ENCODE measurements at places on chromosomes 1 and 21.

DNA sequence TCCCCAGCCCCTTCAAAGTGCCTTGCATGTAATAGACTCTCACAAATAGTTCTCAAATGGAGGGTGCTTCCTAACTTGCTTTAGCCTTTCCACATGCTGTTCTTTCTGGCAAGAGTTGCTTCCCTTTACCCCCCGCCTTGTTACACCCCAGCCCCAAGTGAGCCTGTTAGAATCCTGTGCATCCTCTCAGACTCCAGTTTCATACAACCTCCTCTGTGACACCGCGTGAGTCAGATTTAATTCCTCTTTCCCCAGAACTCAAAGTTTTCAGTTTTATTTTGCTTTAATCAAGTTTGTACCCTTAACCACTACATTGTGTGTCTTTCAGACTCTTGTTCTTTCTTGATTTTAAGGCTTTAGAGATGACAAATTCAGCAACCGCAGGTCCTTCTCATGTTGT is 234.5 kb upstream of the HOOK1 start:
- H3K4me3 ChIP-seq = no peak overlapping the region
- no peaks in the 10 kb centered on the region for H3K4me1 ChIP-seq
- H3K27me3 ChIP-seq = no peaks in the 10 kb centered on the region
- H3K36me3 ChIP-seq = no peaks in the 10 kb centered on the region

- peak overlapping the region; percentile 34 for H3K4me3 ChIP-seq
- DNase-seq = no peak
- no peak overlapping the region for H3K27ac ChIP-seq
- H3K27me3 ChIP-seq = no peaks in the 10 kb centered on the region
- no peaks in the 10 kb centered on the region for H3K4me1 ChIP-seq
These were observed 341.0 kb upstream of the NEGR1 start for GRCh38 chr1:72623299-72623708.

- no peaks in the 10 kb centered on the region for H3K4me1 ChIP-seq
These were observed 941 bp upstream of the TBCE start for GRCh38 chr1:235366286-235366685.

DNA sequence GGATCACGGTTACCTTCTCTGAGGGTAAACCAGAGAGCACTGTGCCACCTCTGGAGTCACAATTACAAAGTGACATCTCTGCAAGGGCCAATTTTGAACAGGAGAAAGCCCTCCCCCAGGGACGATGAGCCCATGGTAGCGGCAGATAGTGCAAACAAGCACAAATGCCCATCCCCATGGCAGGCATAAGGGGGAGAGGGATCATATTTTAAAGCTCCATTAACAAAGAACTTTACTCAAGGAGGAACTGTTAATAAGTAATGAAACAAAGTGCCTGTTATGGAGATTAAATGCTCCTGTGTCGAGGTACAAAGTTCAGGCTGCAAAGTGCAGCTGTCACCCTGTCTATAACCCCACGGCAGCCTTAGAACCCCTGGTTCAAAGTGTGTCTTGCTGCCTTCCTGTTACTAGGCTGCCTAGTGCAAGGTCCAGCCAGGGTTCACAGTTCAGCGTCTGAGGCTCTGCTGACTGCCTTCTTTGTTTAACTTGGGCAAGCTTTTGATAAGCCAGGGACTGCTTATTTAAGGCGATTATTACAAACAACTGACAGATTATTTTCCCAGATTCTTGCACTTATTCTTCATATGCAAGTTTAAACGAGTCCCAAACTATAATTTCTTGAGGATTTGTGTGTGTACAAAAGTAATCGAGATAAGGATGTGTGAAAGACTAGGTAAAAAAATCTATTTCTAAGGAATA is 75.7 kb upstream of the NRIP1 start:
- no peaks in the 10 kb centered on the region for H3K27me3 ChIP-seq
- H3K27ac ChIP-seq = no peak overlapping the region
- no peaks in the 10 kb centered on the region for H3K36me3 ChIP-seq
- H3K4me1 ChIP-seq = no peaks in the 10 kb centered on the region

GRCh38 chr1:197618061-197618460 is 157.2 kb downstream of the DENND1B start:
- H3K27ac ChIP-seq = no peak overlapping the region
- H3K4me1 ChIP-seq = no peaks in the 10 kb centered on the region
- H3K36me3 ChIP-seq = no peaks in the 10 kb centered on the region
- no peak for DNase-seq
- no peak overlapping the region for H3K4me3 ChIP-seq

DNA sequence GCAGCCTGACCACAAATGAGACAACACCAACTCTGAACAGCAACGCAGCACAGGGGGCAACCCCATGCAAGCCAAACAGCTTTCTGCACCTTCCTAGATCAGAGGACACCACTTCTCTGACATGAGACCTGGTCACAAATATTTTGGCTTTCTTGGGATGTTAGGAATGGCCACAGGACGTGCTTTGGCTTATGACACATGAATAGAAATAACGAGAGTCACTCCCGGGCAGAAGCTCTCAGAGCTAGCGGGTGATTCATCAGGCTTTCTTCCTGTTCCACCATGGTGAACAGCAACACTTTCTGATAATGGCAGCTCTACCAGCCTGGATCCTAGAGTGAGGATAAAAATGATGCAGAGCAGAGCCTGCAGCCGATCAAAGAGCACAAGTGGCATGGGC is 39.4 kb downstream of the PAFAH2 start:
- H3K4me1 ChIP-seq = no peaks in the 10 kb centered on the region
- H3K36me3 ChIP-seq = peaks cover 54% of the 10 kb centered on the region
- H3K27me3 ChIP-seq = no peaks in the 10 kb centered on the region
- no peak overlapping the region for H3K4me3 ChIP-seq
- no peak for DNase-seq

DNA sequence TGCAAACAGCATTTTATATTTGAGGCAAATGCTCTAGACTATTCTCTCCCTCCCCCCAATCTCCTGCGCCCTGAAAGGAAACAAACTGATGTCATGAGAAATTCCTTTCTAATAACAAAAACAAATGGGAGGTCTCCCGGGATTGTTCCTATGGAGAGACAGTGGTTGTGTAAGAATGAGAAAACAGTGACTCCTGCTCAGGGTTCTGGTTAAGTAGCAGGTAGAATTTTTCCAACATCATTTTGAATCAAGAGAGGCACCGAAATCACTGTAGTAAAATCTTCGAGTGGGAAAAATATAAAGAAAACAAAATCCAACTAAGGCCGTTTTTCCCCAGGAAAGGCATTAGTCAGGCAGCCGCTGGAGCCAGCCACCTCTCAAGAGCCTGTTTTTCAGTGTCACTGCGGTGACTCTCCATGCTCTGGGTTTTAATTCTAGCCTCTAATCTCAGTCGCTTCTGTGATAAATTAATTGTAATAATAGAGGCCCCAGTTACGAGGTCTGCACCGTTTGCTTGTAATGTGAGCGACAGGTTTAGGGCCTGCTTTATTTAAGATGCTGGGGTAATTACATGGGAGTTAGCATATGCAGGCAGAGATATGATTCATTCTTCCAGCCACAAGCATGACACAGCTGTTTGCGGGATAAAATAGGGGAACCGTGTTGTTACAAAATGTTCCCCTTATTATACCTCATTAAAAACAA is 80.3 kb downstream of the RNF220 start:
- peaks cover 4% of the 10 kb centered on the region for H3K27me3 ChIP-seq
- peak overlapping the region; percentile 61 for H3K27ac ChIP-seq
- peaks cover 33% of the 10 kb centered on the region for H3K4me1 ChIP-seq
- DNase-seq = no peak
- H3K4me3 ChIP-seq = peak overlapping the region; percentile 2

GRCh38 chr1:220594356-220594755 is 66.4 kb downstream of the MARK1 start:
- no peaks in the 10 kb centered on the region for H3K27me3 ChIP-seq
- no peak overlapping the region for H3K4me3 ChIP-seq
- no peak overlapping the region for H3K27ac ChIP-seq
- H3K4me1 ChIP-seq = no peaks in the 10 kb centered on the region

- no peaks in the 10 kb centered on the region for H3K27me3 ChIP-seq
- H3K4me3 ChIP-seq = no peak overlapping the region
- H3K27ac ChIP-seq = no peak overlapping the region
- H3K36me3 ChIP-seq = no peaks in the 10 kb centered on the region
These were observed 7.5 kb downstream of the COL9A2 start for GRCh38 chr1:40309374-40310128.

GRCh38 chr21:36948686-36949085 is 17.8 kb downstream of the HLCS start:
- no peak overlapping the region for H3K4me3 ChIP-seq
- peaks cover 22% of the 10 kb centered on the region for H3K36me3 ChIP-seq
- H3K27me3 ChIP-seq = no peaks in the 10 kb centered on the region
- no peaks in the 10 kb centered on the region for H3K4me1 ChIP-seq
- H3K27ac ChIP-seq = no peak overlapping the region

- peaks cover 32% of the 10 kb centered on the region for H3K27me3 ChIP-seq
- no peak for DNase-seq
- H3K27ac ChIP-seq = no peak overlapping the region
- H3K36me3 ChIP-seq = no peaks in the 10 kb centered on the region
- peaks cover 6% of the 10 kb centered on the region for H3K4me1 ChIP-seq
These were observed 17.5 kb downstream of the PDE9A start for GRCh38 chr21:42670884-42671283.

DNA sequence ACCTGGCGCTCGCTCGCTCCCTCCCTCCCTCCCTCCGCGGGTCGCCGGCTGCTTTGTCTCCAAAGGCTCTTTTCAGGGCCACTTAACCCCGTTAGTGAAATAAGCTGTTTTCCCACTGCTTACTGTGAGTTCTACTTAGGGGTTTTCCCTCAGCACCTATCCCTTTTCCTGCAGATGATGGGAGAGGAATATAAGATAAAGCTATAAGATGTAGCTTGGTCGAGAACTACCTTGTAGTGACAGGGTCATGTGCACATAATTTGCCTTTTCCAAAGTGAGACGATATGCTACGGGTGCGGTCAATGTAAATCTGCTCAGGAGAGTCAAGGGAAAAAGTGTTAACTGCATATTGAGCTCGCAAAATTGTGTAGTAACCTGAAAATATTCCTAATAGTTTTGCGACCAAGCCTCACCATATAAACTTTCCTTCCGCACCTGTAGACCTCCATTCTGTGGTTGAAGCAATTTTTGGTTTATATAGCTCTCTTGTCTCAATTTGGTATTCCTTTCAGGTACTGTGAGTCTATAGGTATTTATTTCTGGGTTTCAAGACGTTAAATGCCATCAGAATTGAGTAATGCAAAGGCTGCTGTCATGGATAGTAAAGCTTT is 55.8 kb upstream of the BOLA1 start:
- peak overlapping the region; percentile 82 for H3K27ac ChIP-seq
- no peaks in the 10 kb centered on the region for H3K27me3 ChIP-seq
- DNase-seq = no peak
- H3K36me3 ChIP-seq = no peaks in the 10 kb centered on the region
- H3K4me1 ChIP-seq = peaks cover 37% of the 10 kb centered on the region

DNA sequence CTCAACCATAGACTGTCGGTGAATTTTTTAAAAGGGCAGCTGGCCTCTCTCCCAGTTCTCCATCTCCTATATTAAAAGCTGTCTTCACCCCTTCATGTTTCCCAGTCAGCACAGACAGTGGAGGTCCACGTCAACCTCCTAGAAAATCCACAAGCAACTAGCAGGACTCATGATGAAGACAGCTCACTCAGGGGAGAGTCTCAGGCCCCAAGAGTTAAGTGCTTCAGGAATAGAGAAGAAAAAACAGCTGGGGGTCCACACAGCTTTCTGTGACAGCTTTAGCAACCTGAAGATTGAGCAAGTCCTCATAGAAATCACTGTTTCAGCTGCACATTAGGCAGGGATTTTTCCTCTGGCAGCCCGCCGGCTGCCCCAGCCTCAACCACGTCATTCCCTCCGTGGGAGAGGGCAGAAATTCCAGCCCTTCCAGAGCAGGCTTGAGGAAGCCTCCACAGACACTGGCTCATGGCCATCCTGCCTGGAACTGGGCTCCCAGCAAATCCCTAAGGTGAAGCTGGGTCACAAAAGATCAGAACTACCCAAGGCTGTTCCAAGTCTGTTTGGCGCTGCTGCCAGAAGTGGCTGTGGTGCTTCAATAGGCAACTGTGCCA is 15.2 kb downstream of the GPR161 start:
- H3K36me3 ChIP-seq = no peaks in the 10 kb centered on the region
- DNase-seq = peak; percentile 94
- H3K4me3 ChIP-seq = no peak overlapping the region
- H3K27ac ChIP-seq = peak overlapping the region; percentile 74
- no peaks in the 10 kb centered on the region for H3K27me3 ChIP-seq
- peaks cover 3% of the 10 kb centered on the region for H3K4me1 ChIP-seq
